ENCODE measurements at places on chromosomes 4 and X. TPM values are rescaled to one million over a fixed set of nuclear protein-coding genes. Genes with fewer than 3 reads are reported as not detected.

MAGED4 gene
- 39.7 TPM for total RNA-seq

DNA sequence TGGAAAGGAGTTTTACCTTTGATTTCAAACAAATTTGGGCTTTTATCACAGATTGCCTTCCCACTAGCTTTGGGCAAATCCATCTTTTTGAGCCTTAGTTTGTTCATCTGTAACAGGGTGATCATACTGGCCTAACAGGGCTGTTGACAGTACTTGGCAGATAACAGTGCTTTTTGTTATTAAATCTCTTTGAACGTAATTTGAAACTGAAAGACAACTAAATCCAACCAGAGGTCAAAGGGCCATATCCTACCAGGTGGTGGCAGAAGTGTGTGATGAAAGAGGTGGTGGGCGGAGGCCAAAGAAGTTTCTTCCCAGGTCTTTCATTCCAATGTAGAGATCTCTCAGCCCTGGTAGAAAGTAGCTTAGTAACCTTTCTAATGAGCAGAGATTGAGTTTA, 35.2 kb upstream of the TADA2B start:
- DNase-seq, result no peak

DNA sequence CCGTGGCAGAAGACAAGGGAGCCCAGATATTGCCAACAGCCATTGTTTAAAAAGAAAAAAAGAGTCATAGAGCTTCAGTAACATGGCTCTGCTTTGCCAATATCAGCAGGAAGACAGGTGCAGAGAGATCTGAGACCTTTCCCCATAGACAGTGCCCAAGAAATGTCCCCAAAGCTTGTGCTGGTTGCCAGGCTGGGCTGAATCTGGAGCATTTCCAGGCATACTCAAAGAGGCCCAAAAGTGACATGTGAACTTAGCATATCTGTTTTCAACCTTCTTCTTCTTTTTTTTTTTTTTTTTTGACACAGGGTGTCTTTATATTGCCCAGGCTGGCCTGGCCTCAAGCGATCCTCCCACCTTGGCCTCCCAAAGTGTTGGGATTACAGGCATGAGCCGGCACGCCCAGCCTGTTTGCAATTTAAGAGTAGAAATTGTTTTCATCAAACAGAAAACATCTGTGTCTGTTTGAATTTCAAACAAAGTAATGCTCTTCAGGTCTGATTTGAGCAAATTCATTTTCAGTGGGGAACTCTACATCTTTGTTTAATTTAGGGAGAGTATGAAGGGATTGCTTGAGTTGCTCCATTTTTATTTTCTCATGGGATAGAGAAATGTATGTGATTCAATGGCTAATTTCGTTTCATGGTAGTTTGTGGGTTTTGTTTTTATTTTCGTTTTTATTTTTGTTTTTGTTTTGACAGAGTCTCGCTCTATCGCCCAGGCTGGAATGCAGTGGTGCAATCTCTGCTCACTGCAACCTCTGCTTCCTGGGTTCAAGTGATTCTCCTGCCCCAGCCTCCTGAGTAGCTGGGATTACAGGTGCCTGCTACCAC, 56.6 kb upstream of the RBM47 start:
- no peak for DNase-seq

GRCh38 chrX:147537172-147537571, 374.5 kb upstream of the FMR1 start:
- DNase-seq, result peak; percentile 28

ASB9 gene
- 1.9 TPM for total RNA-seq

PI4K2B gene
- 10.5 TPM for total RNA-seq

GRCh38 chr4:70954032-70954431, 39.4 kb upstream of the DCK start:
- DNase-seq, result no peak

HERC3 gene
- total RNA-seq, result 45.8 TPM

- no peak for DNase-seq
Observed at GRCh38 chr4:72896515-72896914, 173.0 kb downstream of the COX18 start.

DNA sequence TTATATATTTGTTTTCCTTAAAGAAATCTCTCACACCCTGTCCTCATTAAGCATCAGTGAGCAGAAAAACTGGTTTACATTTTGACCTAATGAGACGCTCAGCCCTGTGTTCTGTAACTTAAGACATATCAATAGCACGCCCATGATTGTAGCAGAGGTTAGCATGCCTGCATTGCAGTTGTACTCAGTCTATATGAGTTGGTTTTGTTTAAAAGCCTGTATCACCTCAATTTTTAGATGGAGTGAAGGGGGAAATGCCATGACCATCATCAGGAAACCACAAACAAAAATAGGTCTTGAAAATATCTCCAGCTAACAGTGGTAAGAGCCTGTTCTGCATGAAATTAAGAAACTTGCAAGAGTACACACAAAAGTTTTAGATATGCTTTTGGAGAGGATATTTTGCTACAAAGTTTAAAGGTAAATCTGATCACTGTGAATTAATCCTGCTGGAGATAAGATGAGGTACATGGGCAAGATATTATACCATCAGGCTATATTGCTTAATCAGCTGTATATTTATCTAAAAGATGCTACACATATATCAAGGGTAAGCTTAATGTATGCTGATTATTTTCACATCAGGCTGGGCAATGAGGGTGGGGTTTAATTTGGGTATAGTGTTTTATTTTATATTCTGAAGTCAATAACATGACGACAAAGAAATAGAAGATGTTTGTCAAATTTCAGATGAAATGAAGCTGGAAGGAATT, 13.1 kb upstream of the COQ2 start:
- no peak for DNase-seq

FGG gene
- total RNA-seq, result 1.4 TPM

- DNase-seq, result peak; percentile 43
Observed at GRCh38 chrX:53048169-53049126, at the start of gene GPR173. TSS of gene GPR173 (plus strand) at chrX:53048789. CDS start at chrX:53076622, 27,833 bp downstream.

DNA sequence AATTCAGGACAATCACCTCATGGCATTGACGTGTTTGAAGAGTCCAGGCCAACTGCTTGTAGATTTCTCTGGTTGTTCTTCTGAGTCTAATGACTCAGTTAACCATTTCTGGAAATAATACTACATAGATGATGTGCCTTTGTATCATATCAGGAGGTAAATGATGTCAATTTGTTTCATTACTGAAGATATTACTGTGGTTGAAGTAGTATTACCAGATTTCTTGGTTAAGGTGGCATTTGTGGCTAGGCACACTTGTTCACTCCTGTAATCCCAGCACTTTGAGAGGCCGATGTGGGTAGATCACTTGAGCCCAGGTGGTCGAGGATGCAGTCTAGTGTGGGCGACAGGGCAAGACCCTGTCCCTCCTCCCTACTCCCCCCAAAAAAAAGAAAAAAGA, 15.7 kb downstream of the RPL9 start:
- no peak for DNase-seq

CXCL1 gene
- total RNA-seq, result 1.9 TPM

- DNase-seq, result no peak
Observed at GRCh38 chr4:173013232-173013930, 155.2 kb upstream of the GALNT7 start.

GRCh38 chr4:152937336-152938236, 1.5 kb downstream of the FHDC1 start:
- peak; percentile 67 for DNase-seq

DNA sequence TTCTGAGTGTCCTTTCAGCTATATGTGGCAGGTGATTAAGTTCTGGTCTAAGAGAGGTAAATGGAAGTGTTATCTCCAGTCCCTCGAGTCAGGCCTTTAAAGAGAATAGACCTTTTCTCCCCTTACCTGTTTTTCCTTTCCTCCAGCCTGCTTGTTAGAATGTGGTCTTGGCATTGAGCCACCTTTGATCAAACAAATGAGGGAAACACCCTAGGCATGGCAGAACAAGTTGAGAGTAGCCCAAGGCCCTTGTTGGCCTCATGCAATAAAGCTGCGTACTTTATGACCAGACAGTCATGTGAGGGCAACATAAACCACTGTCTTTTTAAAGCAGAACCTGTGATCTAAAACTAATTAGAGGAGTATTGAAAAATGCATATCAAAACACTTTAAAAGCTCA, 13.2 kb upstream of the IL13RA2 start:
- no peak for DNase-seq

MCF2 gene
- 5.3 TPM for total RNA-seq

TMPRSS11F gene
- total RNA-seq, result not detected

UGT2B7 gene
- total RNA-seq, result 0.20 TPM

DNA sequence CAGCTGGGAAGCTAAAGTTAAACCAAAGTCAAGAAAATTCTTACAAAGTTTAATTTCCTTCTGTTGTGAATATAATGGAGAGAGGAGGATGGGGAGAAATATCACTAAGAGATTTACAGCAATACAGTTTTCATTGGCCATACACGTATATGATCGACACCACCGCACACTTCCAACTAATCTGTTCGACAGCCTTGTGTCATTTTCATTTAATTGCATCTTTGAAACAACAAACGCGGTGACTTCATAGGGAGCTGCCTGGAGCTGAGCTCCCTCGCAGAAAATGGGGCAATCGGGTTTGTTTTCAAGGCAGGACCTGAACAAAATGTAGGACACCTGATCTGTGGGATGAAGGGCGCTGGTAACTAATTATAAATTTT, 1.3 kb downstream of the PTPN13 start:
- no peak for DNase-seq

GRCh38 chrX:47273011-47273730, 40.4 kb downstream of the USP11 start:
- no peak for DNase-seq

- DNase-seq, result peak; percentile 29
Observed at GRCh38 chrX:115324194-115324593, 34.7 kb downstream of the LUZP4 start.

DNA sequence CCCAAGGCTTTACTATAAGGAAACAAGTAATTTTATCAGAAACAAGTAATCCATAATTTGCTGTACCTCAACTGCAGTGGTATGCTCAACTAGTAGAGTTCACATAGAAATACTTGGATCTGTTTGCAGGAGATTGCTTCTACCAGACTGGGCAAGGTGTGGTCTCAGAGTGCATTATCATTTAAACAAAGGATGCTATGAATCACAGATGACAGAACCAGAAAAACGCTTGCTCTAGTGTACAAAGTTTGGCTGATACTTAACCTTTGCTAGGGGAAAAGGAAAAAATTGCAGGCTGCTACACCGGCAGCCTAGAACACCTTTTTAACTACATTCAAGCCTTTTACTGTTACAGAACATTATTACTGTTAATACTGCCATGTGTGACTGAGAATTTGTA, 97.1 kb downstream of the ENOX2 start:
- DNase-seq, result no peak

FGFR3 gene
- 49.5 TPM for total RNA-seq

MCUB gene
- 18.0 TPM for total RNA-seq

GRCh38 chr4:14247767-14248166, 620.2 kb upstream of the BOD1L1 start:
- DNase-seq, result peak; percentile 60

All from spinal cord (tissue), 10 donors.